SHP77 (cell line): ENCODE measurements at places on chromosomes 7 and 10.
A peak's percentile ranks its signal among the peaks of the same experiment; 100 is the strongest.

- DNase-seq: no peak
Measured at GRCh38 chr7:110973196-110973990, 117.5 kb upstream of the LRRN3 start.

- peak; percentile 92 for DNase-seq
Measured at GRCh38 chr10:118835682-118836326, 81.0 kb upstream of the CACUL1 start.

DNA sequence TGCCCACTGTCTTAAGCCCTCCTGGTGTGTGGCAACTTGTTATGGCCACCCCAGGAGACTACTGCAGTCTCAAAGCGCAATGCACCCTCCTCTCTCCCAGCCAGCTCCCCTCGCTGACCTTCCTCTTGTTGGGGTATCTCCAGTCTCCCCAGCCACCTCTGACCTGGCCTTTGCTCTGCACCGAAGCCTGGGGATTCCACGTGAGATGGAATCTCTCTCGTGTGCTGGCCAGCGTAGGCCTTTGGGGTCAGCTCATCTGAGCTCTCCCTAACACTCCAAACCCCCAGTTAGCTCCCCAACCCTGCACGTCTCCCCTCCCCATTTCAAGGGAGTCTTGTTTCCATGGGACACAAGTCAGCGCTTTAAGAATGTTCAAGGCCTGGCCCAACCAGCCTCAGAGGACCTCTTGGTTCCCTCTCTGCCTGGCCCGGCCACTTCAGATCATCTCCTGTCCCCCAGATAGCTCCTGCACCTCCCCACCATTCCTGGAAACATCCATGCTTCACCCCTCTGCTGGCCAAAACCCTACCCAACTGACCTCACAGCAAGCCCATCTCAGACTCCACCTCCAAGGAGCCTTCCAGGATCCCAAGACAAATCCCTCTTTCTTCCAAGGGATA is 11.2 kb downstream of the ITPRIP start:
- DNase-seq: no peak

- DNase-seq: no peak
Measured at GRCh38 chr7:82430500-82431465, 12.8 kb downstream of the CACNA2D1 start.

DNA sequence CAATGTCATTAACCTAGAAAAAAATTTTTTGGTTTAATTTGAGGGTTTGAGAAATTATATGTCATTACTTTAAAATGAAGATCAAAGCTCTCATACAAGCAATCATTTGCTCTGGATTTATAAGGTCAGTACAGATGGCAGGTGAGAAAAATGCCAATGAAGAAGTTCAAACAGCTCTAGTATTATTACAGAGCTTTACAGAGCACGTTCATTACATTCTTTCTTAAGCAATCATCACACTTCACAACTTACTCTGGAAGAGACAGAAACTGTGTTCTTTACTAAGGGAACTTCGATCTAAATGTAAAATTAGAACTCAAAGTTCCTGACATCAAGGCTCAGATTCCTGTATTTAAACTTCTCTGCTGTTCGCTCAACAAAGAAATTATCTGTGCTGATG is 153.4 kb downstream of the ATE1 start:
- DNase-seq: no peak

GRCh38 chr10:65197935-65198334 is 1676.7 kb downstream of the REEP3 start:
- no peak for DNase-seq

DNA sequence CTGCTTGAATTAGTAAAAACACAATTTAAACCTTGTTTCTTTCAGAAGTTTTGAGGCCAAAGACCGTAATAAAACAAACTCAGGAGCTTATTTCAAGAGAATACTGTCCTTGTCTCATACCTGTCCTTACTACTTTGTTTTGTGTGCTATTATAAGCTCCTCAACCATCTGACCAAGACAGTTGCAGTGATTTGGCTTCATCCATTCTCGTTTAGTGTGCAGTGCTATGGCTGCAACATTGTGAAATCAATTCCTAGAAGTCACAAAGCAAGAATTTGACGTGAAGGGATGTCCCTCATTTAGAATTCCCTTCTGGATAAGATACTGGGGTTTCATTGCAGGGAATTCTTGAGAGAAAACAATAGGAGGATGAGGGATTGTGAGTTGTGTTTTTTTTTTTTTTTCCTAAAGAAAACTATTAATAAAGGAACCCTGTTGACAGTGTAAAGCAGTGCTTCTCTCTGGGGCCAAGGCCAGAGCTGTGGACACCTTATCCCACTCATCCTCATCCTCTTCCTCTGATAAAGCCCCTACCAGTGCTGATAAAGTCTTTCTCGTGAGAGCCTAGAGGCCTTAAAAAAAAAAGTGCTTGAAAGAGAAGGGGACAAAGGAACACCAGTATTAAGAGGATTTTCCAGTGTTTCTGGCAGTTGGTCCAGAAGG is at the start of gene OIT3:
OIT3 (plus strand) TSS at position 604 of the 663 bp plus-strand sequence. CDS start 60 bp downstream, outside the sequence.
- no peak for DNase-seq
